ENCODE measurements at places on chromosomes 16 and 17. TPM values are rescaled to one million over a fixed set of nuclear protein-coding genes. Genes with fewer than 3 reads are reported as not detected.

- DNase-seq = no peak
Observed at GRCh38 chr17:31294231-31294630, 2.8 kb downstream of the OMG start.

DNA sequence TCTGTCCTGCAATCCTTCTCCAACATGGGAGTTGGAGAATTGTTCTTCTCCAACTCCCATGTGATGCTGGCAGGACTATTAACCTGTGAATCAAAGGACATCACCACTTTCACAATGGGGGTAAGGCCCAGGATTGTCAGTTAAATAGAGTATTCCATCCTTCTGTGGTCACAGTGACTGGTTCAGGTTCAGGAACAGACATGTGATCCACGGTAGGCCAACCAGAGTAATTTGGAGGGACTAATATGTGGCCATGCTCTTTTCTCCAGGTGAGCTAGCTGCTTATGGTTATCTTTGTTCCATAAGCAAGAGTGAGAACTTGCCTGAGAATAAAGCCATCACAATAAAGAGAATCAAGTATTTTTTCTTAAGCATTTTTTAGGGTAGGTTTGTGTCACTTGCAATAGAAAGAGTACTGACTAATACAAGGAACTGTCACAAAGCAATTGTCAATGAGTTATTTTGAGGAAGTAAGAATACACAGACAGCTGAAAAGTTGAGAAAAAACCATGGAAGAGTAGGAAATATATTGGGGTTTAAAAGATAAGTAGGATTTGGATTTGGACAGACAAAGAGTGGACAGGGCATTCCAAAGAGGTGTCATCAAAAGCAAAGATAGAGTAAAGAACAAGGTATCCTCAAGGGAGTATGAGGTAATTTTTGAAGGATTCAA, 63.4 kb downstream of the BRIP1 start:
- DNase-seq = no peak

The HS3ST2 gene
- 0.20 TPM for polyA plus RNA-seq

- no peak for DNase-seq
Observed at GRCh38 chr16:83205896-83206295, 579.1 kb downstream of the CDH13 start.

The TEDC2 gene
- 9.3 TPM for polyA plus RNA-seq

DNA sequence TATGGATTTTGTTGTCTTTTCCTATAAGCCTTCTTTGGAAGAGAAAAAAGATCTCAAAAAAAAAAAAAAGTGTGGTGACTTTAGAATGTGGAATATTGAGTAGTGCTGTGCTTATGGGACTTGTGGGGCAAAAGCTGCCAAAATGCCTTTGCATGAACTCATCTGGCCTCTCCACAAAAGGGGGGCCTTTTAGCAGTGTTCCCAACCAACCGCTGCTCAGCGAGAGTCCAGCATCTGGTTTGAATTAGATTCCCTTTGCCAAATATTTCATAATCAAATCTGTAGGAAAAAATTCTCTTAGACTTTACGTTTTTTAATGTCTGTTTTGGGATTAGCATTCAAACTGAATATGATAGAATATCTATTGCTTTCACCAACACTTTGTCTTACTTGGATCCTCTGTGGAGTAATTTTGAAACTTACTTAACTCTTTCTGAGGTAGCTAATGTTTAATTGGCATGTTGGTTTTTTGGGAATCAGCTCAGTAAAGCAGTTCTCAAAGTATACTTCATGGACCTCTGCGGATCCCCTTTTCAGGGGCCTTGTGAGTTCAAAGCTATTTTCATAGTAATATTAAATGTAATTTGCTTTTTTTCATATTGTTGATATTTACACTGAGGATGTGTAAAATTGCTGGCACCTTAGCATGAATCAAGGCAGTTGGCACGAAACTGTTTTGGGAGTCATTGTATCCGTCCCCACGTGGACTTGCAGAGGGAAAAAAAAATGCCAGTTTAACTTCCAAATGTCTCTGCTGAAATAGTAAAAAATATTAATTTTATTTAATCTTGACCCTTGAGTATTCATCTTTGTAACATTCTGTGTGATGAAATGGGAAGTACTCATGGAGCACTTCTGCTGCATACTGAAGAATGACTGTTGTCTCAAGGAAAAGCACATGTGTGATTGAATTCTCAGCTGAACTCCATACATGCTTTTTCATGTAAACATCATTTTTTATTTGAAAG, 34.7 kb upstream of the VPS4A start:
- DNase-seq = no peak

The ITGB3 gene
- 20.7 TPM for polyA plus RNA-seq

GRCh38 chr17:56912105-56912999, 1.5 kb downstream of the TRIM25 start:
- no peak for DNase-seq

DNA sequence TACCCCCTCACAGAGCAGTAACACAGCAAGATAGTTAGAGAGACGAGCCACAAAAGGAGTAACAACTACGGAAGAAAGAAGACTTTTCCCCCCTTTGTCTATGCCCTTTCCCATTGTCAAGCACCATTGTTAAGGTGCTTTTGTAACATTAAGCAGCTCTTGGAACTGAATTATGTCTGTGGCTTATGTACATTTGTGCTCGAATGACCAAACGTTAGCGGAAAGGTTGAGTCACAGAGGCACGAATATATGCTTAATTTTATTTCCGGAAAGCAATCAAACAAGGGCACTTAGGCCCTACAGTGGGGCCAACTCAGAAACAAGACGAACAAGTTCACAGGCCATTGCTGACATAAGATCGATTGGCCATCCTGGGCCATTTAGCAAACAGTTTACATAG, 109.5 kb downstream of the ANKFN1 start:
- DNase-seq = no peak

The C16orf46 gene
- 1.5 TPM for polyA plus RNA-seq

DNA sequence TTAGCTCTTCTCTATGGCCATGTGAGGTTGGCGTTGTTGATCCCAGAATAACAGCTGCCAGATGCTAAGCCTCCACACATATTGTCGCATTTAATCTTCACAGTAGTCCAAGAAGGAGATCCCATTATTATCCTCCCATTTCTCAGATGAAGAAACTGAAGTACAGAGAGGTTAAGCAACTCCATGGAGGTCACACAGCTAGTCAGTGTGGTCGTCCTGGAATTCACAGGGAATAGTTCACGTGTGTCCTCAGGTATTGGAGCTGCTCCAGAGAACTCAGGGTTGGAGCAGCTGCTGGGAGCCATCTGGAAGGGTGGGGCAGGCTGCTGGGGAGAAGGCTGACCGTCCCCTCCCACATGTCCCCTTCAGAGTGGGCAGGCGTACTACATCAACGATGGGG, 19.5 kb downstream of the SDR42E2 start:
- DNase-seq = no peak

- no peak for DNase-seq
Observed at GRCh38 chr17:73566905-73567782, 77.1 kb downstream of the SDK2 start.

DNA sequence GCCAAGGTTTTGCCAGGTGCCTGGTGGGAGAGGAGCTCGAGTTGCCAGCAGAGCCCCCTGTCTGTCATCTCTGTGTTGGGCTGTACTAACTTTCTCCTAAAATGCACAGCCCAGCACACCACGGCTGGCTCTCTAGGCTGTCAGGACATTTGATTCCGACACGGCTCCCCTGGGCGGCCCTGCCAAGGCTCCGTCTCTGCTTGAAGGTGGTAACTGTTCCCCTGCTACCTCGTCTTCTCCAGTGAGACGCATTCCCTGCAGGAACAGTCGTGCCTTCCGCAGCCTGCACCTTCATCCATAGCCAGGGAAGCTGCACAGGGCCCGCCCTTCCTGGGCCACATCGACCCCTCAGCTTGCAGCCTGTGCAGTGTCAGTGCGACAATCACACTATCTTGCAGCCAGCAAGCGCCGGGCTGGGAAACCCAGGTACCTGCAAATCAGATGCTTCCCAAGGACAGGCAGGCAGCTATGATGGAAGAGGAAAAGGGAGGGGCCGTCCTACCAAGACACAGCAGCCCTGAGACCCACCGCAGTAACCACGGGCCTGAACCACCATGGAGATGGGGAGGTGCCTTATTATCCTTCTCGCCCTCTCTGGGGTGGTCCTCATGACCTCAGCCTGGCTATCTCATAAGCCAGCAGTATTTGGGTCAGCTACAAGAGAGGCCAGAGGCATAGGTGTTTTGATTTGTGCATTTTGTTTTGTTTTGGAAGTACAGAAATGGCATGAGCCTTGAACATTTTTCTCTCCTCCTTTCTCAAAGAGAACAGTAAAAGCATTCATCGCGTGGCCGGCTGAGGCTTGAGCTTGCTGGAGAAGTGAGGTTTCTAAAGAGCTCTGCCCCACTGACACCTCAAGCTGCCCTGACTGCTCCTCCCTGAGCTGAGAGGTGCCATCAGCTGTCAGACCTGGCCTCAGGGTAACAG, 361.7 kb upstream of the TNRC6C start:
- no peak for DNase-seq

- no peak for DNase-seq
Observed at GRCh38 chr16:81696961-81697615, 82.0 kb upstream of the PLCG2 start.

The HYDIN gene
- 11.3 TPM for polyA plus RNA-seq

- no peak for DNase-seq
Observed at GRCh38 chr16:30482366-30482765, 9.8 kb downstream of the ITGAL start.

DNA sequence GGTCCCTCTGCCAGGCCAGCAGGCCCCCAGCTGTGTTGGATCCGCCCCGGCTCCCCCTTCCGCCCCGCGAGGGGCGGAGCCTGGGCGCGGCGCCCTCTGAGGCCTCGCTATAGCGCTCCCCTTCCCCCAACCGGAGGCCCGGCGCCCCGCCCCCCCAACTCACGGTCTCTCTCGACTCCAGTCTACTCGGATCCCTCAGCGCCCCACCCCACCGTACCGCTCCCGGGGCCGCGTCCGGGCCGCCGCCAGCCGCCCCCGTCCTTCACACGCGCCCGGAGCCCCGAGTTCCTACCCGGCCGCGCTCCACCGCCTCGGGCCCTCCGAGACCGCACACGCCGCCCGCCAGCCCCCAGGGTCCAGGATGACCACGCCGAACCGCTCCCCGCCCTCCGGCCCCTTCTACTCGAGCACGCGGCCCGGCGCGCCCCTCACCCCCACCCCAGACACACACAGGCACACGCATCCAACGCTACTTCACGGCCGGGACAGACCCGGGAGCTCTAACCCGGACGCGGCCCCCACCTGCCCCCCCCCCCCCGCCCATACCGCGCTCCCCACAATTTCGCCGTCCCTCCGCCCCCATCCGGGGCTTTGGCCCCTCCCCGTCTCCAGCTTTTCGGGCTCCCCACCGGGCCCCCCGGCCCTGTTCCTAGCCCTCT, 1.4 kb downstream of the PHF23 start:
- no peak for DNase-seq

The PIK3R6 gene
- 1.2 TPM for polyA plus RNA-seq

DNA sequence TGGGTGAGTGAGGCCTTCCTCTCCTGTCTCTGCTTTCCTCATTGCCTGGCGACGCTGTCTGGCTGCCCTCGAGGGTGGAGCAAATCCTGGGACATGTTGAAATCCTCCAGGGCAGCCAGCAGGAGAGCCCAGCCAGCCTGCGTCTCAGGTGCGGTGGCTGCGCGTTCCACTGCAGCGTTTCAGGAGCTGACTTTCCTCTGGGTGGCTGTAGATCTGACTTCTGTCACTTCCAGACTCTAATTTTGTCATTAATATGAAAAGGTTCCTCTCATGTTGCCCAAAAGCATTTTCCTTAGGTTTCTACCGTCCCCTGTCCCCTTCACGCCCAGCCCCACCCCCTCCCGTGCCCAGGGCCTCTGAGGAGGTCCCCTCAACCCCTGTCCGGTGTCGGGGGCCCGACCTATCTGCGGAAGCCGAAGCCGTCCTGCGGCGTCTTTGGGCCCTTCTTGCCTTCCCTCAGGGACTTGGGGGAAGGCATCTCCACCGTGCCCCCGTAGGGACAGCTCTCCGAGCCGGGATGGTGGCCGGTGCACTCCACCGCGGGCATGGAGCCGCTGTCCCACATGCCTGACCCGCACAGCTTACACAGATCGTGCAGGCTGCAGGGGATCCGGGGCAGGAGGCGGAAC, 95.1 kb downstream of the TBC1D16 start:
- DNase-seq = no peak

The KRT13 gene
- polyA plus RNA-seq = not detected

- DNase-seq = no peak
Observed at GRCh38 chr17:17723354-17724261, 42.4 kb downstream of the RAI1 start.

The TM4SF5 gene
- polyA plus RNA-seq = 1.5 TPM

- DNase-seq = no peak
Observed at GRCh38 chr16:78100112-78100467, 636 bp downstream of the WWOX start.

GRCh38 chr17:27566671-27567562, 64.1 kb upstream of the LGALS9 start:
- DNase-seq = no peak

- no peak for DNase-seq
Observed at GRCh38 chr16:2532494-2533141, 1.4 kb upstream of the CEMP1 start.

DNA sequence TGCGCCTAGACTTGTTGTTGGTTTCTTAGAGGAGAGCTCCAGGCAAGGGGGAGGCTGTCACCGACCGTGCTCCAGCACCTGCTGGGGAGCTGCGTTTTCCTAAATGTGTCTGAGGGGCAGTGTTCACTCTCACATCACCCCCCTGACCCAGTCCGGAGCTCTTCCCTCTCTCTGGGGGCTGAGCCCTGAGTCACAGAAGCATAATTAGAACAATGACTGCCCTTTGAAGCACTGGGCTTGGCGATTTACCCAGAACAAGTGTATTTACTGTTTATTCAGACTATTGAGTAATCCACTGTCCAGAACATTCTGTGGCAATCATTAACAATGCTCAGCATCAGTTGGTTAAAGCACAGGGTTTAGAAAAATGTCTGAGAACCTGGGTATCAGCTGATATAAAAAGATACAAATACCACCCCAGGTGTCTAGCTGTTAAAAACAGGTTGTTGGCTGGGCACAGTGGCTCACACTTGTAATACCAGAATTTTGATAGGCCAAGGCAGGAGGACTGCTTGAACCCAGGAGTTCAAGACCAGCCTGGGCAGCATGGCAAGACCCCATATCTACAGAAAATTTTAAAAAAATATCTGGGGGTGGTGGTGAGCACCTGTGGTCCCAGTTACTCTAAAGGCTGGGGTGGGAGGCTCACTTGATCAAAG, 8.1 kb downstream of the CES4A start:
- no peak for DNase-seq

DNA sequence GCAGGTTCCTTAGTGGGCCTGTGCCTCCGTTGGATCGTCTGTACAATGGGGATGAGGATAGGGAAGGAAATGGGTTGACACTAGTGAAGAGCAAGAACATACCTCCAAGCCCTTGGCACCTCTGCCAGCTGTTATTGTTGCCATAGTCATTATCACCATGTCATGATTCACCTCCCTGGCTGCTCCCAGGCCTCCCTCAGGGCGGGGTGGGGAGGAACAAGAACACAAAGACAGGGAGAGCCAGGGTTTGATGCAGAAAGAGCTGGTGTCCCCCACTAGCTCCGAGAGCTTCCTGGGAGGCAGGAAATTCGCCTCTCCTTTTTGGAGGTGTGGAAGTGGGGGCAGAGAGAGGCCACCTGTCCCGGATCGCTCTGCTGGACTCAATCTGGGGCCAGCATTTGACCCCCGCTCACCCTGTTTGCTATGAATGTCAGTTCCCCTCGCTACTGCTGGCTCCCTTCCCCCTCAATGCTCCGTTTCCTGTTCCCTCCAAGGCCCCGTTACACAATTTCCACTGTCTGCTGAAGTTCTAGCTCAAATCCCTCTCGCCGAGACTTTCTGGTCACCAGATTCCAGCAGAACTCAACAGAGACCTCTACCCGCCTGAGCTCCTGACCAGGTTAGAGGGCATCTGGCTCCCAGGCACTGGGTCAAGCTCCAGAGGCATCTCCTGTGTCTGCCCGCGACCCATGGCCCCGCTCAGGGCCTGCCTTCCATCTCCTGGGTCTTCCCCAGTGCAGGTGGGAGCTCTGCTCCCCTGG, 9.1 kb downstream of the TIMP2 start:
- no peak for DNase-seq
